Upper lobe of left lung (tissue), 6 donors: ENCODE measurements at places on chromosomes 5 and 9. TPM values are rescaled to one million over a fixed set of nuclear protein-coding genes. Genes with fewer than 3 reads are reported as not detected.

DNA sequence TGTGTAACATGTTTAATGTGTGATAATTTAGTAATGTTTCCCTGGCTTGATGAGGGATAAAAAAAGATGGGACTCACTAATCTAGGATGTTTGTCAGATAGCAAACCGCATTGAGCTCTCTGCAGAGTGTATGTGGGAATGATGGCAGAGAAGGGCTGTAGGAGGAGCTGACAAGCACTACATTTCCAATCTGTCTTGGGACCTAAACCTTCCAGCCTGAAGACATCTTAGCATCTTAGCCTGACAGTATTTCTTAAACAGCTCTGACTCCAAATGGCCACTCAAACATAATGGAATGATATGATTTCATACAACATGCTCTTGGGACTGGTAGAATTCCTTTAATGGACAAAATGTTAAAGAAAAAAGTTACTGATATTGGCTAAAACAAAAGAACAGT, 116.7 kb downstream of the PPP2R2B start:
- no peaks in the 10 kb centered on the region for H3K4me1 ChIP-seq
- H3K4me3 ChIP-seq = no peak overlapping the region
- H3K27ac ChIP-seq = no peak overlapping the region
- H3K27me3 ChIP-seq = no peaks in the 10 kb centered on the region

GRCh38 chr5:38376404-38376803, 118.0 kb downstream of the EGFLAM start:
- no peaks in the 10 kb centered on the region for H3K4me1 ChIP-seq
- no peak overlapping the region for H3K27ac ChIP-seq
- H3K36me3 ChIP-seq = no peaks in the 10 kb centered on the region
- no peaks in the 10 kb centered on the region for H3K27me3 ChIP-seq
- DNase-seq = no peak

GRCh38 chr5:54311176-54311677, 854 bp upstream of the ARL15 start:
- DNase-seq = no peak
- H3K27ac ChIP-seq = peak overlapping the region; percentile 95
- H3K27me3 ChIP-seq = no peaks in the 10 kb centered on the region
- peaks cover 24% of the 10 kb centered on the region for H3K4me1 ChIP-seq
- H3K36me3 ChIP-seq = no peaks in the 10 kb centered on the region

- DNase-seq = peak; percentile 79
- H3K36me3 ChIP-seq = no peaks in the 10 kb centered on the region
- no peak overlapping the region for H3K27ac ChIP-seq
These were observed 161.4 kb downstream of the SLIT3 start for GRCh38 chr5:169139480-169140050.

DNA sequence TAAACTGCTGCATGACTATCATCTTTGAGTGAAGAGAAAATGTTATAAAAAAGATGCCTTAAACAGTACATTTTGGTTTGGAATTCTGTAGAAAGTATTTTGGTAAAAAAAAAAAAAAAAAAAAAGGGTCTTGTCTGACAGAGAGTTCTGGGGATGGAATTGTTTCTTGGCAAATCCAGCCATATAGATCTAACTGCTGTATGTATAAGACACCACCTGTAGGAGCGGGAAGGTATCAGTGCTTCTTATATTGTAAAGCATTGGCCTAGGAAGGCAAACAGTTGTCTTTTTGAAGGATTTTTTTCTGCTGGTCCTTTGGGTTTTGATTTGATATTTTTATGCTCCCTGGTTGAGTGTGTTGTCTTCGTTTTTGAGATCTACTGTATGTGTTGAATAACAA, 2.8 kb downstream of the PURA start:
- no peak overlapping the region for H3K27ac ChIP-seq
- H3K27me3 ChIP-seq = no peaks in the 10 kb centered on the region
- H3K36me3 ChIP-seq = no peaks in the 10 kb centered on the region
- H3K4me3 ChIP-seq = no peak overlapping the region
- DNase-seq = no peak

- H3K4me3 ChIP-seq = no peak within 1 kb of the TSS
- H3K27me3 ChIP-seq = no peaks in the 10 kb centered on the region
- H3K4me1 ChIP-seq = peaks cover 25% of the 10 kb centered on the region
These were observed at the start of gene CD72 for GRCh38 chr9:35618325-35618727. Gene CD72 (minus strand): TSS chr9:35618413. CDS start chr9:35618303, 110 bp downstream.

GRCh38 chr9:86713470-86713869, 233.8 kb downstream of the GAS1 start:
- no peak for DNase-seq
- no peak overlapping the region for H3K4me3 ChIP-seq
- H3K36me3 ChIP-seq = no peaks in the 10 kb centered on the region
- no peaks in the 10 kb centered on the region for H3K27me3 ChIP-seq

- no peak for DNase-seq
- no peaks in the 10 kb centered on the region for H3K36me3 ChIP-seq
- peaks cover 33% of the 10 kb centered on the region for H3K27me3 ChIP-seq
- H3K4me3 ChIP-seq = no peak overlapping the region
- peaks cover 16% of the 10 kb centered on the region for H3K4me1 ChIP-seq
These were observed 34.2 kb upstream of the TIFAB start for GRCh38 chr5:135486131-135487036.

DNA sequence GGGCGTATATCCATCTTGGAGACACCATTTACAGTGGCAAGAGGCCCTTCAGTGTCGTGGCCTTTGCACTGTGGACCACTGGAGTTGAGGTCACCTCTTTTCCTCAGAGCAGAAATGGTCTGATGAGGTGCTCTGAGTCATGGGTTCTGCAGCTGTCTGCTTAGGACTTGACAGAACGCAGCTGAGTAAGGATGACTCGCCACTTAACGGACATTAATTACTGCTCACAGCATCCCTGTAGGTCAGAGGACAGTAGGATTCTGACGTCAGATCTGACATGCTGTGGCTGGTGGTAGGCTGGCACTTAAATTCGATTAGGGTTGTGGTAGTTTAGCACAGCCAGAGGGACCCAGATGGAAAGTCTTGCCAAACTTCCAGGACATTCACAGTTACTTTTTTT, 479.4 kb downstream of the DMAC1 start:
- H3K4me1 ChIP-seq = peaks cover 3% of the 10 kb centered on the region
- DNase-seq = no peak
- H3K4me3 ChIP-seq = no peak overlapping the region
- no peaks in the 10 kb centered on the region for H3K36me3 ChIP-seq

DNA sequence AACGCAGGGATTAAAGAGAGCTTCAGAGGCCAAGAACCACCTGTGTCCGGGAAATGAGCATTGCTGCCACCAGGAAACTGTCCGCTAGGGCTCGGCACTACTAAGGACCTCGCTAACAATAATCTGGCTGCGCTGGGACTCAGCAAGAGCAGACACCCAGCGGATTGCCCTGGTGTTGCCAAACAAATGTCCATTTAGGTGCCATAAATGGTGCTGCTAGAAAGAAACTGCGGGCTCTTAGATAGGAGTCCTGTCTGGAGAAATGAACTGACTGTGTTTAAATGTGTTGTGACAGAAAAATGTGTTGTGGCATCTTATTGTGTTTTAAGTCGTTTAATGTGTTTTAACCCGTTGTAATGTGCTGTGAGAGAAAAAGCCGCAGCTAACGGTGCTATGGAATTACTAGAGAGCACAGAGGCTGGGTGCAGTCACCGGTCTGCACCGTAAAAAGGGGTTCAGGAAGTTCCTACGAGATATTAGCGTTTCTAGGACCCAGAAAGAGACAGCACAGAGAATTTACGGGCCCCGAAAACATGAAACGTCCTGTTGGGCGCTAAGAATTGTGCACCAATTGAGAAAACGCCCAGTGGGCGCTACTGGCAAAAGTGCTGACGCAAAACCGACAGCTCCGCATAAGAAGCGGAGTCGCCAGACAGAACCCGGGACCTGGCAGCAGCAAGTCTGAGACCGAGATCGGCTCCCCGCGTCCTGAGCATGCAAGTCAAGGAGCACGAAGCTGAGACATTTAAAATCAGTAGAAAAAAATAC, 90.6 kb downstream of the ANXA2R start:
- H3K27ac ChIP-seq = peak overlapping the region; percentile 92
- peaks cover 36% of the 10 kb centered on the region for H3K4me1 ChIP-seq
- H3K4me3 ChIP-seq = peak overlapping the region; percentile 49
- DNase-seq = no peak
- H3K36me3 ChIP-seq = no peaks in the 10 kb centered on the region

GRCh38 chr5:91382530-91383026, 539 bp downstream of the ARRDC3 start:
- peak overlapping the region; percentile 99 for H3K27ac ChIP-seq
- H3K36me3 ChIP-seq = no peaks in the 10 kb centered on the region
- H3K4me3 ChIP-seq = peak overlapping the region; percentile 76
- no peaks in the 10 kb centered on the region for H3K27me3 ChIP-seq

GRCh38 chr5:179355976-179356974, 11.0 kb upstream of the ADAMTS2 start:
- DNase-seq = no peak
- H3K27me3 ChIP-seq = no peaks in the 10 kb centered on the region
- H3K27ac ChIP-seq = peak overlapping the region; percentile 83
- H3K4me1 ChIP-seq = peaks cover 15% of the 10 kb centered on the region

DNA sequence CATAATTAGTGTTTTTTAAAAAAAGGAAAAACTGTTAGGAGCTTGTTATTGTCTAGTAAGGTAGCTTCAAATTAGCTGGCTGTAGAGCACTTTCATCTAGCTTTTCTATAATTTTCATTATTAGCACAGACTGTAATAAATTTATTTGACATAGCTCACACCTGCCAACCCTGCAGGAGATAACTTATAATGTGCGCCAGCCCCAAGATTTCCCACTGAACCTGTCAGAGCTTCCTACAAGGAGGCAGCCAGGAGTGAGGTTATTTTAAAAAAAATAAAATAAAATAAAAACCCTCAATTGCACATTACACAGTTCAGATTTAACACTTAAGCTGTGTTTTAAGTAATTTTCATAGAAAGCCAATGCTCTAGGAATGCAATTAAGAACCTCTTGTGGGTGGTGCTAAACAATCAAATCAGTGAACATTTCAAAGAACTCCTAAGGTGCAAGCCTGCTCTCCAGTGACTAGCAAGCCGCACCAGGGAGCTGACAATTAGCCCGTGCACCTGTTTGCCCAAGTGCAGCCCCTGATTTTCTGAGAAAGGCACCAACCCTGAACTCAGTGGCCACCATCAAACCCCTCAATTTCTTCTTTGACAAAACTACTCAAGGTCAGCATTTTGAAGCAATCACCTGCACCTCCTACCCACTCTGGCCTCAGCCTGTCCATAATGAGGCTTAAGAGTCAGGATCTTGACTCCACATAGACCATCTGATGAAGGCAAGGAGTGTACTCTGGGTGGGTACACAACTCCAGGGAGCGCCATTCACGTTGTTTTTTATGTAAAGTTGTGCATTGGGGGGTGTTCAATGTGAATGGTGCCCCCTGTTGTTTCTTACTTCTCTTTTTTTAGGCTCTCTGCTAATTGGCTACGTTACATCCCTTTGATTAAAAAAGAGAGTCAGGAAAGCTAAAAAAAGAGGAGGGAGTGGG, 385.3 kb upstream of the WWC1 start:
- no peak overlapping the region for H3K4me3 ChIP-seq
- H3K27ac ChIP-seq = no peak overlapping the region
- H3K27me3 ChIP-seq = no peaks in the 10 kb centered on the region
- no peaks in the 10 kb centered on the region for H3K36me3 ChIP-seq
- no peaks in the 10 kb centered on the region for H3K4me1 ChIP-seq

DNA sequence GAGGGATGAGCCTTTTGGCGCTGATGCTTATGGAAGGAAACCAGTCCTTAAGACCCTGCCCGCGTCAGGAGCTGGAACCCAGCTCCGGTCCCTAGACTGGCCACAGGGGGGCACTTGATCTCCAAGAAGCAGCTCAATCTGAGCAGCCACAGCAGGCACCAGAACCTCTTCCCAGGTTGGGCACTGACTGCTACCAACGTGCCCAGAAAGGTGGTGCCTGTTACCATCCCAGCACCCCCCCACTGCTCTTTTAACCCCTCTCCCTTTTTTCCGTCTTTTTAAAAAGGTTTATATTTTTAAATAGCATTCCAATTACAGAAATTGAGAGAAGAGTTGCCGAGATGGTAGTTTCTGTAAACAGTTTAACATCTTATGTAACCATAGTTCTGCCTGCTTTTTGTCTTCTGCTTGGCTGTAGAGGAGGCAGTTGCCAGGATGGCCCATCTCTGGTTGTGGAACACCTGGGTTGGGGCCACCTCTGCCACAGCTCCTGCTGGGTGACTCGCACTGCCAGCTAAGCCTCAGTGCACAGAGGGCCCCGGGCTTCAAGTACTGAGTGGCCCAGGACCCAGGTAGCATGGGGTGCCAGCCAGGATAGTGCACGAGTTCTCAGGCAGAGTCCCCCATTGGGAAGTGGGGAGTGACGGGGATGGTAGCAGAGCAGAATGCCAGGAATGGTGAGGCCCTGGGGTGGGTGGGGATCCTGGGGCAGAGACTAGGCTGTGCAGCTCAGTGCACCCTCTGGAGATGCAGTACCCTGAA, 62.8 kb downstream of the PFDN1 start:
- no peak overlapping the region for H3K4me3 ChIP-seq
- peaks cover 14% of the 10 kb centered on the region for H3K36me3 ChIP-seq

DNA sequence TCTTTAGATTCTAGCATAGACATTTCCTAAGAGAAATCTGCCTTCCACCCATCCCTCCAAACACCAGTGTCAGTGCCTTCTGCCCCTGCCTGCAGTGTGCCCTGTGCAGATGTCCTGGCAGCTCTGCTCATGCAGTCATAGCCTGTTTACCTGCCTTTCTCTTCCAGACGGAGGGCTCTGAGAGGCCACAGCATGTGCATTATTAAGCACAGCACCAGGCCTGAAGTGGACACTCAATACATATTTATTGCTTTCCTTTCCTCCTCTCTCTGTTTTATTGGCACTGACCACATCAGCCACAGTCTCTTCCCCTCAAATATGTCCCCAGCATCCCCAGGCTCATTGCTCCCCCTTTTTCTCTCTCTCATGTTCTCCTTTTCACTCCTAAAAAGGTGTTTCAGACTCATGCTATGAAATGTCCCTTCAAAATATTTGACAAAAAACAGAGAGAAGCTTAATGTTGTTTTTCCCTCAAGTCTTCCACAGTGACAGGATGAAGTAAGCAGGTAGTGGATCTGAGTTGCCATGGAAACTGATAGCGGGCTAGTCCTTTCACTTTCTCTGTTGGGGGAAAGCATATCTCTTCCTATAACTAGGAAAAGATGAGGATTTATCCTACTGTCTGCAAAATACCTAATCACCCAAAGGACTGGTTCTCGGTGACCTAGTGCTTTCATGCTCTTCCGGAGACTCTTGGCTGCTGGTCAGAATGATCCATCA, 100.9 kb downstream of the ATP10B start:
- DNase-seq = no peak
- no peaks in the 10 kb centered on the region for H3K36me3 ChIP-seq
- no peaks in the 10 kb centered on the region for H3K4me1 ChIP-seq

GRCh38 chr5:122473138-122473843, 161.3 kb downstream of the SNCAIP start:
- H3K27me3 ChIP-seq = no peaks in the 10 kb centered on the region
- no peaks in the 10 kb centered on the region for H3K4me1 ChIP-seq
- no peak for DNase-seq

C9orf152 gene
- total RNA-seq = 16.4 TPM

GRM6 gene
- not detected for total RNA-seq

NTRK2 gene
- 16.8 TPM for total RNA-seq

WNK2 gene
- 4.1 TPM for total RNA-seq

MYMK gene
- total RNA-seq = not detected

WNT8A gene
- not detected for total RNA-seq

IL9 gene
- not detected for total RNA-seq

SPATA31A3 gene
- total RNA-seq = not detected
